ENCODE measurements at places on chromosomes 16 and 17.

GRCh38 chr17:31494259-31495021, 103.0 kb downstream of the RAB11FIP4 start:
- no peak for DNase-seq

GRCh38 chr16:57446531-57447185, 527 bp downstream of the CIAPIN1 start:
- DNase-seq = no peak

GRCh38 chr17:78585006-78585630, 7.9 kb upstream of the DNAH17 start:
- DNase-seq = no peak

- no peak for DNase-seq
Observed at GRCh38 chr16:726438-727290, at the start of the genes CCDC78 and HAGHL. TSS of gene CCDC78 (minus strand) at chr16:726443. CDS start at chr16:726367, 76 bp downstream. TSS of gene HAGHL (plus strand) at chr16:727106. CDS start at chr16:727510, 404 bp downstream.

GRCh38 chr17:30234964-30235363, 533 bp downstream of the SLC6A4 start:
- no peak for DNase-seq

- no peak for DNase-seq
Observed at GRCh38 chr17:65371702-65372101, 189.7 kb downstream of the AXIN2 start.
